ENCODE measurements at places on chromosomes 7 and 10. TPM values are rescaled to one million over a fixed set of nuclear protein-coding genes. Genes with fewer than 3 reads are reported as not detected.

Gene FANK1
- 0.95 TPM for polyA plus RNA-seq

Gene IDI2
- polyA plus RNA-seq = not detected

DNA sequence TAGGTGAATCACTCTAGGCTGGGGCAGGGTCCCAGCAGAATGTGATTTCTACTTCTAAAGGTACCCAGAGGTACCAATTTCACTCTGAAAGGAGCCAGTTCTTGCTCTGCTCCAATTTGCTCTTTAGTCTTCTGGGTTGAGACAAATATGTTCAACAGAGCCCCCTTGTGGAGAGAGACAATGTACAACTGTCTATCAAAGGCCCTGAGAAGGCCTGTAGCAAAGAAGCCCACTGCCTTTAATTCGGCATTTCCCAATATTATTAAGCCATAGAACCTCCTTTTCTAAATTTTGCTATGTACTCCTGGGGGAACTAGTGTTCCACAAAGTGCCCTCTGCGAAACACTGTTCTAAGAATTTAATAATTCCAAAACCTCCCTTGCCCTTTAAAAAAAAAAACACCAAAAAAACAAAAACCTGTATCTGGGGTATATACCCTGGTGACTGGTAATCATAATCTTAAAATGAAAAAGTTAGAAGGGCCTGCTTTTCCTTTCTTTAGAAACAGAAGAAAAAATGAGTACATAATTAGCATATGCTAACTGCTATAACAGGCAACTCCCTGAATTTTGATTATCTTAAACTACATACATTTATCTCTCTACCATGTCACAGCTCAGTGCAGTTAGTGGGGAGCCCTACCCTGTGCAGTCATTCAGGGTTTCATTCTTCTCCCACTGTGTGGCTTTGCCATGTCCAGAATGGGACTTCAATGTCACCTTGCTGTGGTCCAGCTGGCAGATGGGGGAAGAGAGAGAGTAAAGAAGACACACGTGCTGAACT, 160.9 kb upstream of the BMPER start:
- no peak for DNase-seq

DNA sequence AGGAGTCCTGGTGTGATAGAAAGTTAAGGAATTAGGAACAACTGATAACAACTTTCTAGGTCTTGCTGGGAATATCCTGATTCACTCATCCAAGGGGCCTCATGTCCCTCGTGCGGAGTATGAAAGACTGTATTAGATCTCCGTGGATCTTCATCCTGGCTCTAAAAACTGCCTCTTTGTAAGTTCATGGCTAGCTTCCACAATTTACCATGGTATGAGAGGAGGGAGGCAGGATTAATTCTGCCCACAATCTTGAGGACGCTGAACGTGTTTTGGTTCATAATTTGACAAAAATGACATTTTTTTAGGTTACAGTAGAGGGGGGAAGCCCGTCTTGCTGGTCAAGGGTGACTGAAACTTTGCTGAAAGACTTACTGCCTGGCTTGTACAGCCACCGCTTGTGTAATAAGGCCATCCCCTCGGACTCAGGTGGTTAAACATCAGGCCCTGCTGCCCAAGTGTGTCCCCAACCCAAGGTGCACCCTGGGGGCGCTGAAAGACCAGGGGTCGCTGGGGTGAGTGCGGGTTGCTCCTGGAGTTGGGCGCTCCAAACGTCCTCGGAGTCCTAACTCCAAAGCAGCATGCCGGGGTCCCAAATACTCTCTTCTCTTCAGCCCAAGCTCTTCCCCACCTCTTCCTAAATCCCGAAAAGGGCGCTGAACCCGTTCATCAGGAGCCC, 733 bp downstream of the HIBADH start:
- DNase-seq = no peak

Gene KIF20B
- 8.2 TPM for polyA plus RNA-seq

DNA sequence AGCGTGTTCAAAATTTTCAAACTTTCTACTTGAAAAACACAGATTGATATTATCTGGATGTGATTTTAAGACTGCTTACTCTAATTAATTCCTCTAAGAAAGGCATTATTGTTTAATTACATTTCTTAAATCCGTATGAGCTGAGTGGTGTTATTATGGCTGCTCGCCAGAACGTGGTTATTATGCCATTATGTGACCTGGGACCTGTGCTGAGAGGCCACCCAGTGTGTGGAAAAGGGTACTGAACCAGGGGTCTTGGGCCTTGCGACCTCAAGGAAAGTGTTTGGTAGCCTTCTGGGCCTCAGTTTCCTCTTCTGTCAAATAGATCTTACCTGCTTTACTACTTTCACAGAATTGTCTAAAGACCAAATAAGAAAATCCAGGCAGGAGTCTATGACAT, 15.4 kb downstream of the LGI1 start:
- DNase-seq = no peak

DNA sequence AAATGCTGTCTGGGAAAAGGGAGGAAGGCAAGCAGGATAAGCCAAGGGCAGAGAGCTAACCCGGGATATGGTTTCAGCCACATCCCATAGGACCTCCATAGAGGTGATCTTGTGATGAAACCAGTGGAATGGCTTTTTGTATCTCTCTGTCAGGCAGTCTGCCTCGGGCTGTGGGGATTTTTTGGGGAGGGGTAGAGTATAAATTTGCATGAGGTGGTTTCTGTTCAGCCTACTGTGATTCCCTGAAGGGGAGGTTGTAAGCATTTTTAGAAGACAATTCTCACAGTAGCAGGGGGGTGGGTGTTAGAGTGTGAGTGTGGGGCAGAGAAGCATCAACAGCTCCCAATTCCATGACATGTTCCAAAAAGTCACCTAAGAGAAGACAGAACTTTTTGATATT, 11.8 kb downstream of the OR9A2 start:
- no peak for DNase-seq

Gene LIPN
- polyA plus RNA-seq = not detected

Measured in muscle of back (tissue), 13 donors.